ENCODE measurements at places on chromosomes 5 and 9.

DNA sequence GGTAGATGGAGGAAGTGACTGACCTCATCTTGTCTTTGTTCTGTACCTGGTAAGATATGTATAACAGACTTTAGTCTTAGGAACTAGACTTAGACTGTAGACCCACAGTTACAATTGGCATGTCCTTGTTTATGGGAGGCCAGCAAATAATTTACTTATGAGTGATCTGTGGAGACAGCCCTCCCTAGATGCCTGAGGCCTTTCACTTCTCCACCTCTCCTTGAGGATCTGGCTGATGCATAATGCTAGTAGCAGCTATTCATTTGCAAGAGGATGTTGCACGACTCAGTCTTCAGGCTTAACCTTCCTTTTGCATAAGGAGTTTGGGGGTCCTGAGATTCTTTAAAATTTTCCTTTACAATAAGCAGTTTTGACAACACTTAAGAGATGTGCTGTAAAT lies 100.7 kb downstream of the YTHDC2 start:
- no peak for DNase-seq

DNA sequence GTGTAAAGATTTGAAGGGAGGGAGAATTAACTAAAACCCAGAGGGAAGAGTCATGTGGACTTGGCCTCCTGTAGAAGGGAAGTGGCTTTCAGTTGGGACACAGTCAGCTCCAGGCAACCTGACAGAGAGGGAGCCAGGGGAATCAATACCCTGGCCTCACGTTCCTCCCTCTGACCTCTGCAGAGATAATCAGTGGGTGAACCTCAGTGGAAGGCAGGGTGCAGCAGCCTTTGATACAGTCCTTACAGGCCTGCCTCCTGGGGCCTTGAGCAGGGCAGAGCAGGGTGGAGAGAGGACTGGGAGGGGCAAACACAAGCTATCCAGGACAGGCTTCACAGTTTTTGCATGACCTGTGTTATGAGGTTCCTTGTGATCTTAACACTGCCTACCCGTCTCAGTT lies 61.9 kb upstream of the GPBP1 start:
- DNase-seq = no peak

DNA sequence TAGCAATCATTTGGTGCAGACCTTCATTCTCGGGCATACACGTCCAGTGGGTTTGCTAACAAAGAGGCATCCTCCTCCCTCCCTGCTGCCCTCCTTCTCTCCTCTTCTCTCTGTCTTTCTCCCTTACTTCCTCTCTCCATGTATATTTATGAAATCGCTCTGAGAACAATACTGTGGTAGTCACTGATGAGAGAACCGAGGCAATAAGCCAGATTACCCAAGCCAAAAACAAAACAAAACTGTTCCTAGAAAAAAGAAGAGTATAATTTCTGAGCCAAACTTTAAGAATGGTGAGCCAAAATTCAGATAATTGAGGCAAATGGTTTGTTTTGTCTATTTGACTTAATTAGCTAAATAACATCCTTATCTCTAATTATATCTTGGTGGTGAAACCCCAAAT lies 15.8 kb upstream of the HMHB1 start:
- no peak for DNase-seq

- peak; percentile 81 for DNase-seq
These were observed 89.9 kb upstream of the CLINT1 start for GRCh38 chr5:157948738-157949410.

DNA sequence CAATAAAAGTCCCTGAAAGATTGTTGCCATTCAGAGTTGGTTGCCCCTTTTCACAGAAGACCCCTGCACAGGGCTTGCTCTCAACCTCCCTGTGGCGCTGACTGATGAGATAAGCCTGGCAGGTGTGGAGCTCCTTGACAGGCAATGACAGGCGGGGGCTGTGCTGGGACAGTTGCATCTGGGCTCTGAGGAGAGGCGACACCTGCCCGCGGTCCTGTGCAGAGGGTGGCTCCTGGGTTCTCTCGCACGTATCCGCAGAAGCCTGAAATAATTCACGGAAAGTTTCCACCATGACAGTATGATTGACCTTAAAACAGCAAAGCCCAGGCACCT lies 19.8 kb upstream of the EXOC3 start:
- DNase-seq = no peak

GRCh38 chr5:179488491-179488890 lies 61.9 kb upstream of the RUFY1 start:
- no peak for DNase-seq

GRCh38 chr9:114339130-114339908 lies 9.7 kb downstream of the ORM2 start:
- peak; percentile 49 for DNase-seq

DNA sequence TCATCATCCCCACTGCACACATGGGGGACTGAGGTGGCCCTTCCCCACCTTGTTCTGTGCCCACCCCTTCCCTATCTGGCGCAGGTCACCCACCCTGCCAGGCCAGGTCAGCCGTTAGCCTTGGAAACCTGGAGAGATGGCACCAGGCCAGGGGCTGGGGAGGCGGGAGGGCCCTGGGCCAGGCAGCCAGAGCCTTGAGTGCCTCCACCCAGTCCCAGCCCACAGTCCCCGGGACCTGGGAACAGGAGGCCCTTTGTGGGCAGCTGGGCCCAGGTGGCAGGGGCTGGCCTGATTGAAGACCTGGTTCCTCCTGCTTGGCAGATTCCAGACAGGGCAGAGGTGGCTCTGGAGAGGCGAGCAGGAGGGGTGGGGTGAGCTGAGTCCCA lies 70.6 kb downstream of the LRSAM1 start:
- DNase-seq = no peak

DNA sequence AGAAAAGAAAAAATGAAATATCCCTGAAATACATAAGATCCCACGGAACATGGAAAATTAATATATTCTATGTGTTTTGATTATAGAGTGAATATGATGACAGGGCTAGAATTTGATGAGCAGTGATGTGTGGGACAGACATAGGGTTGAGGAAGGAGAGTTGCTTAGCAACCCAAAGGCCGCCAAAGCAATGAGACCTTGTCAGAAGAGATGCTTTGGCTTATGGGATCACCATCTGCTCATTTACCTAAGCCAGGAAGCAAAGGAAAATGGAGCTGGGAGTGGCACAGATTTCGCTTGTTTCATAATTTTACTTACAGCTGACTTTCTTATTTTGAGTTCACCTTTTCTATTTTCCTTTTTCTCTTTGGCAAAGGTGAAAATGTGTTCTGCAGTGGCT lies 20.9 kb upstream of the HAPLN1 start:
- DNase-seq = no peak

- DNase-seq = no peak
These were observed 37.6 kb downstream of the ELL2 start for GRCh38 chr5:95923918-95924544.

DNA sequence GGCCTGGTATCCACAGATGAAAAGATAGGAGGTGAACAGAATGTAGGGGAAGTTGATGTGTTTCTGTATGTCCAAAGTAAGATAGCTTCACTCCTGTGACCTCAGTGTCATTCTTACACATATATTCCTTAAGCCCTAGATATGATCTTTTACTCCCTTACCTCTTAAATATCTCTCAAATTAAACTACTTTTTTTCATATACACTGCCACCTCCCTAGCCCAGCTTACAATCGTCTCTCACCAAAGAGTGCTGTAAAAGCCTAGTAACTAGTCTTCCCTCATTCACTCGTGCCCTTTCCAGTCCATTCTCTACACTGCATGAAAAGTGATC lies 5.3 kb downstream of the DNAI1 start:
- DNase-seq = no peak

DNA sequence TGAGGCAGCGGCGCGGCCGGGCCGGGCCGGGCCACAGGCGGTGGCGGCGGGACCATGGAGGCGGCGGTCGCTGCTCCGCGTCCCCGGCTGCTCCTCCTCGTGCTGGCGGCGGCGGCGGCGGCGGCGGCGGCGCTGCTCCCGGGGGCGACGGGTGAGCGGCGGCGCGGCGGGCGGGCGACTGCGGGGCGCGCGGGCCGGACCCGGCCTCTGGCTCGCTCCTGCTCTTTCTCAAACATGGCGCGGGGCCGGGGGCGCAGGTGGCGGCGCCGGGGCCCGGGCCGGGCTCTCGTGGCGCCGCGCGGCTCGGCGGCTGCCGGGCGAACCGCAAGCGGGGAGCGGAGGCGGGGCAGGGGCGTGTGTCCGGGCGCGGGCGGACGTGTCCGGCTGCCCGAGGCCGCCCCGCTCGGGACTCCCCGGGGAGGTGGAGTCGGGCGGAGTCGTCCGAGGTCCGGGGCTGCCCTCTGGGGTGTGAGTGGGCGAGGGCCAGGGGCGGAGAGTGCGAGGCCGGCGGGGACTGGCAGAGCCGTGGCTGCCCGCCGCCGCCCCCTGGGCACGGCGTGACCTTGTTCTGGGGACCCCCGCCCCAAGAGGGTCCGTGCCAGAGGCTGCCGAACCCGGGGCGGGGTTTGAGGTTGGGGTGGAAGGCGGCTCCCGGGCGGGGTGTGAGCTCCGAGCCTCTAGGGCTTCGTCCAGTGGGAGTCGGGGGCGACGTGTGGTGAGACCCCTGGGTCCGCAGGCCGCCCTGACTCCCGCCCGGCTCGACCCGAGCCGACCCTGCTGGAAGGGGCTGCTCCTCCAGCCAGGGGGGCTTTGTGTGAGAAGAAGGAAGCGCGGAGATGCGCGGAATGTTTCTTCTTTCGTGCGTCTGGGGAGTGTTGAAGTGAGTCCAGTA lies 485 bp downstream of the TGFBR1 start:
- no peak for DNase-seq

- DNase-seq = no peak
These were observed 108.6 kb upstream of the MINAR2 start for GRCh38 chr5:129639331-129639730.

DNA sequence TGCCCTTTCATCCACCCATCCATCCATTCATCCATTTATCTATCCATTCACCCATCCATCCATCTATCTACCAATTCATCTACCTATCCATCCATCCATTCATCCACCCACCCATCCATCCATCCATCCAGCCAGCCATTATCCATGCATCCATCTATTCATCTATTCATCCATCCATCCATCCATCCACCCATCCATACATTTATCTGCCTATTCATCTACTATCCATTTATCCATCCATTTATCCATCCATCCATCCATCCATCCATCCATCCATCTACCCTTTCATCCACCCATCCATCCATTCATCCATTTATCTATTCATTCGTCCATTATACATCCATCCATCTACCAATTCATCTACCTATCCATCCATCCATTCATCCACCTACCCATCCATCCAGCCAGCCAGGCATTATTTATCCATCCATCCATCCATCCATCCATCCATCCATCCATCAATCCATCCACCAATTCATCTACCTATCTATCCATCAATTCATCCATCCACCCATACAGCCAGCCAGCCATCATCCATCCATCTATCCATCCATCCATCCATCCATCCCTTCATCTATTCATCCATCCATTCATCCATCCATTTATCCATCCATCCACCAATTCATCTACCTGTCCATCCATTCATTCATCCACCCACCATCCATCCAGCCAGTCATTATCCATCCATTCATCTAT lies 10.2 kb downstream of the COL27A1 start:
- no peak for DNase-seq

- peak; percentile 4 for DNase-seq
These were observed 91.2 kb downstream of the RFK start for GRCh38 chr9:76302947-76303550.

GRCh38 chr5:174046558-174046957 lies 1.1 kb downstream of the NSG2 start:
- DNase-seq = no peak

DNA sequence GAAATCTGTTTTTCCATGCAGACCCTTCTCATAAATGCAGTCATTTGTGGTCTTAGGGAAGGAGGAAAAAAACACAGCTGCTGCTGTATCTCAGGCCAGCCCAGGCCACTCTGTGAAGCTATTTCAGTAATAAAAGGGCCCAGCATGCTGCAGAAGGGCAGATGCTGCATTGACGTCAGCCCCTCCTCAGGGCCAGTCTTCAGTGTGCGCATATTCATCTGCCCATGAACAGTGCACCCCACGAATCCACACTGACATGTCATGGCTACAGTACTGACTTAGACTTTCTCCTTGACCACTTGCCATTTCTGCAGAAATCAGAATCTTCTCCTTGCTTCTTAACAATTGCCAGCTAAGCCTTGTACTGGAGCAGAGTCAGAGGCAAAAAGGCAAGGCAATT lies 304.7 kb downstream of the GABRG2 start:
- no peak for DNase-seq

GRCh38 chr9:108813951-108814601 lies 41.7 kb downstream of the ACTL7B start:
- no peak for DNase-seq

DNA sequence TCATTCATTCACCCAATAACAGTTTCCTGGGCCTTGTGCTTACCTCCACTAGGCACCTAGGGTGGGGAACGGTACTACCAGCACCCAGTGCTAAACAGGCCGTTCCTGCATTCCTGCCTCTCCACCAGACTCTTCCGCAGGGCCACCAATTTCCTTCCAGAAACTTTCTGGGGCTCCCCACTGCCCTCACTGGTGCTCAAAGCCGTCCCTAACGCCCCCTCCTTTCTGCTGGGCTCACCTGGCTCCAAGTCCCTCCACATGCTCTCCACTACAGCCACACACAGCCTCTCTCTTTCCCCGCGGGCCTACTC lies 1.4 kb downstream of the PHF19 start:
- DNase-seq = no peak

DNA sequence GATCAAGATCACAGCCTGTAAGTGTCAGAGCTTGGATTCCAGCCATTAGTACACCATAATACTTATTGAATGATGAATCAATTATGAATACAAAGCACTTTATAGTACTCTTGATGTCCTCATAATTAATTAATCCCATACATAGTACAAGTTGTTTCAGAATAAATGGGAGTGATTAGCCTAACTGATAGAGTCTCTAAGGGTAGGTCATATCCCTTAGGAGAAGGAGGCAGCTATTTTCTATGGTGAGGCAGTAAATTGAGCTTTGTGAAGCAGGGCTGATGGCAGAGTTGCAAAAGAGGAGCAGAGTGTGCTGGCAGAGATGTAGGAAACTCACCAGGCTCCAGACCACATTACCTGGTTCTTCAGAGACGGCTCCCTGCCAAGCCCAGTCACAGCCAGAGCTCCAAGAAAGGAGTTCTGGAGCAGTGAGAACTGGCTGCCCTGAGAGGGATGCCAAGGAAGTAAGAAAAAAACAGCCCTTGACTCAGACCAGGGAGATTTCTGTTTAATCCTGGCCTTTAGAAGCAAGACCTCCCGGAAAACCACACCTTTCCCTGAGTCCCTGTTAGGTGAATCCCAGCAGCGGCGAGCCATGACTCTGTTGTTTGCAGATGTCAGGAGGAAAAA lies 112.9 kb downstream of the SH3TC2 start:
- DNase-seq = no peak

- no peak for DNase-seq
These were observed 163.7 kb downstream of the GABBR2 start for GRCh38 chr9:98545021-98545420.

DNA sequence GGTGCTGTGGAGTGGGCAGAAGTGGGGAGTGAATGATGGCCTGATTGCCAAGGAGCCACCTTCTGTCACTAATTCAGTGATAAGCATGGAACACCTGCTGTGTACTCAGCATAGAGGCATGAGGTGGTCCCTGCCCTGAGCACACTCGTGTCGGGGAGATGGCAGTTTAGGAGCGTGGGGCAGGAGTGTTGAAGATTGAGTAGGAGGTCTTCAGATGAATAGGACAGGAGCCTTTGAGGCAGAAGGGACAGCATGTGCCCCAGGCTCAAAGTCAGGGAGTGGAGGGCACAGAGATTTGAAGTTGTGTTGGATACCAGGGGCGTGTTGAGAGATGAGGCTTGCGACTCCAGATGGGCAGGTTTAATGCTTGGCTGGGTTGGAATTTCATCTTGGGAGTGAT lies 55.0 kb downstream of the ZNF618 start:
- no peak for DNase-seq

- no peak for DNase-seq
These were observed 82.1 kb downstream of the DPYSL3 start for GRCh38 chr5:147427521-147428401.
